ENCODE measurements at places on chromosomes 2 and 18.

- no peak for DNase-seq
Measured at GRCh38 chr2:102788216-102788884, 26.5 kb downstream of the TMEM182 start.

DNA sequence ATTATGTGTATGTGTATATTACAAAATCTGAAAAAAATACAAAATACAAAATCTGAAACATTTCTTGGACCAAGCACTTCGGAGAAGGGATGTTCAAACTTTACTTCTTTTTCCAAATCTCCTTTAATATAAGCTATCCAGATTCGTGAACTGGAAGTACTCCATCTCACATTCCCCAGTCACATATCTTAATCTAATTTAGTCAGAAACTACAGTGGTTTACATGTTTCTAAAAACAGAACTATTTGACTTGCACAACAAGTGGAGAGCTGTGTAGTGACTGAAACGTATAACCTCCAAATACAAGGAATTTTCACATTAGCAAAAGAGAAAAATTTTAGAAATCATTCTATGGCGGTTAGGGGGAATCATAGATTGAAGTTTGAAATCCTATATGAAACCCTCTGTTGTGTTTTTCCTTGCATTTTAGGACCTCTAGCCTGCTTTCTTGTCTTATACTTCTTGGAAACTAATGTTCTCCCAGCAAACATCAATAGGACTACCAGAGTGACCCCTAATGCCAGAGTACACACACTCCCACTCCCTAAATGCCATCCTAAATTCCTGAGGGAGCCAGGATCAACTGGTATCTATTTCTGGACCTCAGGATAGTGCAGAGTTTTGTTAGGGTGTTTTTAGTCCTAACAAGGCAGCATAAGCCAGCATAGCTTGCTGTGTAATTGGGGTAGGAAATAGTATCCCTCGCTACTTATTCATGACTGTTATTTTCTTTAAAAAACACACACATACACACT is 30.2 kb upstream of the ROCK1 start:
- no peak for DNase-seq

- no peak for DNase-seq
Measured at GRCh38 chr2:9310377-9310776, 103.8 kb downstream of the ASAP2 start.

- DNase-seq = no peak
Measured at GRCh38 chr2:191859681-191860080, 12.8 kb upstream of the CAVIN2 start.

GRCh38 chr2:218017211-218018053 is 14.6 kb upstream of the TNS1 start:
- no peak for DNase-seq

DNA sequence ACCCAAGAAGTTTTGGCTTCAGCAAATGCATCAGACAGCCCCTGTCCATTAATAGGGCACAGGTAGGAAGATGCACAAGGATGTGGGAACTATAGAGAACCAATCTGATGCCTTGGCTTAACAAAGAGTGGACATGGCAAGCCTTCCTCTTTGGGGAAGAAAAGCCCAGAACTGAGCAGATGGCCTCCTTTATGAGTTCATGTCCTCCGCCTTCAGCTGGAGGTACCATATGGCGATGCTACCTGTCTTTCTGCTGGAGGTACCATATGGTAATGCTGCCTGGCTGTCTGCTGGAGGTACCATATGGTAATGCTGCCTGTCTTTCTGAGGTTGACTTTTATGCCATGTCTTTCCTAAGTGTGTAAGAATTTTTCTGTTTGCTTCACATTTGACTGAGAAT is 6.0 kb downstream of the RETREG2 start:
- no peak for DNase-seq

DNA sequence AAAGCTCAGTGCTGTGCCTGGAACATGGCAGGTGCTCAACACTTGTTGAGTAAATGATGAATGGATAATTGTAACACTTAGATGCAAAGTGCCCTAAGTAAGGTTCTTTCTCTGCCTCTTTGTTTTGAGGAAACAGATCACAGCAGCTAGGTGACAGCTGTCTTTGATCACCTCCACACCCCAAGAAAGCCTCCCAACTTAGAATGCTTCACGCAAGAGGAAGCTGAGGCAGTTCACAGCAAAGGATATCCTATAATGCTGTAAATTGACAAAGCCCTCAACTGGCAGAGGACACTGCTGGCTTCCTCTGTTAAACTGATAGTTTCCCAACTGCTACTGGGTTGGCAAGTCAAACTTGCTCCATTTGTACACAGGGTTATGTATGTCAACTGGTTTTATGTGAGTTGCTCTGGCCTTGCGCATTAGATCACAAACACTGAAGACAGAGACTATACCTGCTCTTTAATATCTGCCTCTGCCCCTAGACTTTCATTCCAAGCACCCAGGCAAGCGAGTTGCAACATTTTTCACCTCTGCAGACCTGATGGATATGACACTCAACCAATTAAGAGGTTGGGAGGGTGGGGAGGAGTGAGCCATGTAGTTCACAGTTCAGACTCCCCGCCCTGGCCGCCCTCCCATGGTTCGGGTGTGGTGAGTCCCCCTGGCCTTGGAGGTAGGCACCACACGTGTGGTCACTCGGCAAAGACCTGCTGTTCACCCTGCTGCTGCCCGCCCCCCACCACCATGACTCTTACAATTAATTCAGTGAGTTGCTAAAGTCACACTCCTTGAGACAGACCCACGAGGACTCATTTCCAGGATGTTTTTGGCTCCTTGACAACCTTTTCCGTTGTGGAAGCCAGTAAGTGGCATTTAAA is 4.8 kb upstream of the MALL start:
- DNase-seq = no peak
